Posterior vena cava (tissue), 2 donors: ENCODE measurements at places on chromosomes 13 and 19. TPM values are rescaled to one million over a fixed set of nuclear protein-coding genes. Genes with fewer than 3 reads are reported as not detected.

DNA sequence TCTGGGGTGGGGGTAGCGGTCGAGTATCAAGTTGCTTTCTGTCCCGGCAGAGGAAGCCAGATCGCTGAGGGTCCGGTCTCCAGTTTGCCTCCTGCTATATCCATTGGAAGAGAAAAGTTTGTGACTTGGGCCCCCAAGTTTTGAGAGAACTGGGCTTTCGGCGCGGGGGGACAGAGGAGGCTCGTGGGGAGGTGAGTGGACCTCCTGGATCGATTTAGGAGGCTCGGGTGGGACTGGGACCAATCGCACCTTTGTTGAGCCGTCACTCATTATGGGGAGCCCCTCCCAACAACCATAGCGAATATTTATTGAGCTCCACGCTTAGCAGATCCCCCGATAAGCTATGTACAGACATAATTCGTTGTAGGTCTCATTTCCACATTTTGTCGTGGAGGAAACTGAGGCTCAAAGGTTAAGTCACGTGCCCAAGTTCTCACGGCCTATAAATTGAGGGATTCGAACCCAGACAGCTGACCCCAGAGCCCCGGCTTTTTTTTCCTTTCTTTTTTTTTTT is 909 bp downstream of the RFXANK start:
- no peak for DNase-seq

The BRME1 gene
- 1.2 TPM for total RNA-seq

DNA sequence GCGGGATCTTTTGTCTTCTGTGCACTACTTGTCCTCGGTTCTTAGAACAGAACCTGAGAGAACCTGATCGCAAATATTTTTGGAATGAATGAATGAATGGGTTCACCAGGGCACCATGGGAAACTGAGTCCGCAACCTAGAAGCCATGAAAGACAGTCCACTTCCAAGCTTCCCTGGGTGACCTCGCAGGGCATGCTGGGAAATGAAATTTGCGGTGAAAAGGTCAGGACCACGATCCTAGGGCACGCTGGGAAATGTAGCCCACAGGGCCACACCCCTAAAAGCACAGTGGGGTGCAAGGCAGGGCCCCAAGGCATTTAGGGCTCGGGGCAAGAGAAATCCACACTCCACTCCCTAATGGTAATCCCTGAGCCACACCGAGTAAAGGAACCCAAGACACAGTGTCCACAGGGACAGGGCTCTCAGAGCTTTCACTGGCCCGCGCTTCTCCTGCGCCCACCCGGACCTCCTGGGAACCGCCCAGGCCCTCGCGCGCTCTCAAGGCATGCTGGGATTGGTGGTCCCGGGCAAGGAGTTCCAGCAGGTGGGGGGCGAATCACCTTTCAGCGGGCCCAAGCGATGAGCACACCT is 1.1 kb upstream of the PPP1R12C start:
- no peak for DNase-seq

GRCh38 chr13:105908586-105908985 is 626.9 kb downstream of the EFNB2 start:
- DNase-seq: no peak

DNA sequence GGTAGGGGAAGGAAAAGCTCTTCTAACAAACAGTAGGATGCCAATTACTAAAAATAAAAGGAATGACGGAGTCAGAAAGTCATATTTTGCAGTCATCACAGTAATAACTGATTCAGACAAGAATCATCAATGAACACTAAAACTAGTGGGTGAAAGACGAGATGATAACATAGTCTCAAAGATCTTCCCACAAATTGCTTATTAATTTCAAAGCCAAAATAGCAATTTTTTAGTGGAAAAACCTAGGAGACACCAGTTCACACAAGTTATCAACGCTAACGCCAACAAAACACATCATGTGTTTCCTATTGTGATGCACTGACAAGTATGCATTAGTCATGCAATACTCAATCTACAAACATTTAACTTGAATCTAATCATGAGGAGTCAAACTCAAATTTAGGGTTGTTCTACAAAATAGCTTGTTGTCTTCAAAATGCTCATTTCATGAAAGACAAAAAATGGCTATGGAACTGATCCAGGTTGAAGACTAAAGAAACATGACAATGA is 18.6 kb downstream of the ZNF233 start:
- no peak for DNase-seq

DNA sequence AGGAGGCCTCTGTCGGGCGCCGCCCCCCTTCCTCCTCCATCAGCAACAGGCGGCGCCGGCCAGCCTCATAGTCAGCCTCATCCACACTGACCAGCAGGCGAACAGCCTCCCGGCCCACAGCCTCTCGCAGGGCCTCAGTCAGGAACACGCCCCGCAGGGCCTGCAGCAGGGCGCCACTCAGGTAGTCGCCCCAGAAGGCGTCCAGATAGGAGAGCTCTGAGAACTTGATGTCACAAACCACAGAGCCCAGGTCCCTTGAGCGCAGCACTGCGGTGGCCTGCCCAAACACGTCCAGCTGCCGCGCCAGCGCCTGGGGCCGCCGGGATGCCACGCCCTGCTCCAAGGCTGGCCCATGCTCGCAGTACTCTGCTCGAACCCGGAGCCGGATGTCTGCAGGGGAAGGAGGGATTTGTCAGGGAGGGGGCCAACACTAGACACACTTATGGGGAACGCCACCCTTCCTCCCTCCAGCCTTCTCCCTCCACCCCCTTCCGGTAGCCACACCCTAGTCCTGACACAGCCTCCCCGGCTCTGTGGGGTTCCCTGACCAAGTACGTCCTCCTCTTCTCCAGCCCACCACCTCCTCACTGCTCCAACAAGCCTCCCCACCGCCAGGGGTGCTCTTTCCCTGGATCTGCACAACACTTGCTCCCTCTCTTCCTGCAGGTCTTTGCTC is 17.9 kb downstream of the DEDD2 start:
- peak; percentile 85 for DNase-seq

DNA sequence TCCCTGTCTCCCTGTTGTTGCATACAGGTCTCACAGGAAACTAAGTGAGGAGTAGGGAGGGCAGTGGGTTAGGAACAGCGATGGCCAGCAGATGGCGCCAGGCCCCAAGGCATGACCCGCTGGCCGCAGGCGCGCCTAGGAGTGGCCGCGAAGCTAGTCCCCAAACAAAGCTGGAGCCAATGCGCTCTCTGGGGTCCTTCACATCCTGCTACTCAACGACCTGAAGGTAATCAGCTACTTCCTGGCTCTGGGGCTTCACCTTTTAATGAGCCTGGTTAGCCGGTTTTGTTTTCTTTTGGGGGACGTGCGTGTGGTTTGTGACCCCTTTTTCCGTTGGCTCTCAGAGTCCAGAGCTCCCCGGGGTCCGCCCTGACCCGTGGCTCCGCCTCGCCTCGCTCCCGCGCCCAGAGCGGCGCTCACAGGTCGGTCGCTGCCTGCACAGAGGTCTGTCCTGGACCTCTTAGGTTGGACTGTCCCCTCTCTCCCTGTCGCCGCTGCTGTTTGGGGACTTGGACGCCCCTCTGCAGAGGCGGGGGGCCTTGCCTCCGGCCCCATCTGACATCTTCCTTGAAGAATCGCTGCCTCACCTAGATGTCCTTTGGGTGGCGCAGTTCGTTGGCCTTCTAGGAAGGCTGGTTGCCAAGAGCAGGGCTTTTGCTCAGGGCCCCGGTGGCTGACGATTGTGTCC is 62.2 kb upstream of the GTF3A start:
- DNase-seq: peak; percentile 96

DNA sequence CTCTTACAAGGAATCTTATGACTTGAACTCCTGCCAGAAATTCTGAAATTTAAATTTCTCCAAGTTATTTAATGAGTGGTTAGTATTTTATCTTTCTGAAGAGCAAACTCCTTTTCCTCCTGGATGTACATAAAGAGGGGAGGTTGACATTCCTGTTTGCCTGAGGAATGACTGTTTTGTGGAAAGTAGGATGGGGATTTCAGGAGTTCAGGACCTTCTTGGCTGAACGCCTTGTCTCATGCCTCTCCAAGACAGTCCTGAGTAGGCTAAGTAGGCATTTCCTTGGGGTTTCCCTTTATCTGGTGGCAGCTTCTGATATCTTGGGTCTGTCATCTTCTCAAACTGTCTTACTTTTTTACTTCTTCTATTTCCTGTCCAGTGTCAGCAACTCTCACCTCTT is 356.6 kb downstream of the TDRD3 start:
- DNase-seq: no peak

DNA sequence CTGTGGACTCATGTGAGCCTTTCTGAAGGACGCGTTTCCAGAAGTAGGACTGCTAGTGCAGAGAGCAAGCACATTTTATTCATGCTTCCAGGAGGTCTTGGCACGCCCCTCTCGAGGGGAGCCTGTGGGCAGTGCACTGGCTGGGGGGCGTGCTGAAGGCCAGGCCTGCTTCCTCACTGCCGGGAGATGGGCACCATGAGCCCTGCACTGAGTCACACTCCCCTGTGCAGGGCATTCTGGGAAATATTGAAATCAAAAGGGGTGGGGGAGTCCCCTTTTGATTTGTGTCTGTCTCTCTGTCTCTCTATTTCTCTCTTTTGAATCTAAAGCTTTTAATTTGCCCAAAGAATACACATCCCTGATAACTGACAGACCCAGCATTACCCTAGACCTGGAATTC is 34.0 kb downstream of the DPF1 start:
- no peak for DNase-seq

The ZNF700 gene
- 9.9 TPM for total RNA-seq

GRCh38 chr13:91904597-91904996 is 506.2 kb downstream of the GPC5 start:
- DNase-seq: no peak

The ZNF582 gene
- 3.0 TPM for total RNA-seq

- DNase-seq: no peak
Observed at GRCh38 chr19:5948752-5949564, 29.0 kb downstream of the RANBP3 start.

DNA sequence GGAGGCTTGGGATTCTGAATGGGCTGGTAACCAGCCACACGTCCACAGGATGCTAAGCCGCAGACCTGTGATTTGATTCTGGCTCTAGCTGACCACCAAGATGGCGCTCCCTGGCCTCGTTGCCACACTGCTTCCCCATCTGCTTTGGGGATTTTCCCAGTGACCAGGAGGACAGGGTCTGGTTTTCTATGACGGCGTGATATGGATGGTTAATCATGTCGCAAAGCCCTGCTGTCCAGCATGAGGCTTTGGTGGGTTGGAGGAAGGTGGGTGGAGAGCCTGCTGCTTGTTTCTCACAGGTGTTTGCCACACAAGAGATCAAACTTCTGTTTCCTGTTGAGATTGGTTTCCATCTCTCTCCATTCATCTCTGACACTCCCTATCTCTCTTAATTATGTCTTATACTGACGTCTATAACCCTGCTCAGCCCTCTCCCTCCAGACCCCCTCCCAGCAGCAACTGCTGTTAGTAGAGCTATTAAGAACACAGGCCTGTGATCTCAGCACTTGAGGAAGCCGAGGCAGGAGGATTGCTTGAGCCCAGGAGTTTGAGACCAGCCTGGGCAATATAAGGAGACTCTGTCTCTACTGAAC is 102.7 kb downstream of the SIPA1L3 start:
- no peak for DNase-seq

- no peak for DNase-seq
Observed at GRCh38 chr13:67137044-67137735, 92.9 kb downstream of the PCDH9 start.

The ZNF17 gene
- 10.9 TPM for total RNA-seq

The CFD gene
- 122 TPM for total RNA-seq

DNA sequence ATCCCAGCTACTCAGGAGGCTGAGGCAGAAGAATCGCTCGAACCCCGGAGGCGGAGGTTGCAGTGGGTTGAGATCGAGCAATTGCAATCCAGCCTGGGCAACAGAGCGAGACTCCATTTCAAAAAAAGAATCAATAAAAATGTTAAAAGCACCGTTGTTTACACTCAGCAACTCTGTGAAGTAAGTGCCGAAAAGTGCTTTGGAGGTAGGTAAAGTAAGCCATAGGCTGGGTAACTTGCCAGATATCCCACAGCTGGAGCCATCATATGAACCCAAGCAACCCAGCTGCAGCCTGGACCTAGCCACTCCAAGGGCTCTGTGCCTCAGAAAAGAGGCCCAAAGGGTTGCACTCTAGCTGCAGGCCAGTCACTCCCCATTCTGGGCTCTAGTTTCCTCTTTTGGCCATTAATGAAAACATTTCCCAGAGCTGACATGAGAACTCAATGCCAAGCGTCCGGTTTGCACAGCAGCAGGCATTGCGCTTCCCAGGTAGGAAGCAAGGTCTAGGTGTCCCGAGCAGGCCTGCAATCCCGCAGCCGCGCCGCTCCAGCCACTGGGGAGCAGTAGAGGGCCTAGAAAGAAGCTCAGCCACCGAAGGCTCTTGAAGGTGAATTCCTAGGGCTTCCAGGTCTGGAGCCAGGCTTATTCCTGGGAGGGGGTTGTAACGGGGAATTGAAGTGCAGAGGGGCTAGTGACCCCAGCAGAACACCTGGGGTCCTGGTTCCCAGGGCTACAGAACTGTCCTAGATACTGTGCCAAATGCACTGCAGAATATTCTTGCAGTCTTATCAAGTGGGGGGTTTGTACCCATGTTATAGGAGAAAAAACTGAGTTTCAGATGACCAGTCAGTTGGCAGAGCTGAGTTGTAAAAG is 4.1 kb upstream of the CD79A start:
- DNase-seq: peak; percentile 88

The CIC gene
- total RNA-seq: 57.7 TPM

- DNase-seq: no peak
Observed at GRCh38 chr19:12166626-12167025, 3.7 kb downstream of the ZNF136 start.

The MADCAM1 gene
- not detected for total RNA-seq

DNA sequence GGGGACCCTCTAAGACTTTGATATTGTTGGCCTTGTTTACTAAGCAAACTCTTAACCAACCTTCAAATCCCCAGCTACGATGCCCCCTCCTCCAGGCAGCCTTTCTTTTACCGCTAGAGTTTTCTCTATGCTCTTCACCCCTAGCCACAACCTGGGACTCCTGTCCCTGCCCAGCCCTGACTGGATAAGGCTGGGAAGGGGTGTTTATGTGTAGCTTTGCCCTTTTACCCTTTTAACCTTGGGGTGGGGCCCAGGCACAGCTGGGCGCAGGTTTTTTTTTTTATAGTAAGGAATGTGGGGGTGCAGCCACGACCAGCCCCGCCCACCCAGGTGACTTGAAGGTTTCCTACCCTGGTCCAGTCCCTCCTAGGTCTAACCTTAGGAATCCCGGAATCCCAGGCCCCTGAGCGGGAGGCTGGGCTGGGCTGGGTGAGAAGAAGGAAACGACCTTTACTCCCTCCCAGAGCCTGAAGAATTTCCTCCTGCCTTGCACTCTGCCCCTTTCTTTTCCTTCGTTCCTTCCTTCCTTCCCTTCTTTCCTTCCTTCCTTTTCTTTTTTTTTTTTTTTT is 12.2 kb downstream of the TJP3 start:
- DNase-seq: no peak
